ENCODE measurements at places on chromosomes 3 and 15.

GRCh38 chr3:32391643-32392535 is at the start of gene CMTM7:
Gene CMTM7, plus strand, starts transcription at chr3:32391853. Its CDS starts 54 bp downstream, at chr3:32391907.
- peak; percentile 33 for DNase-seq

DNA sequence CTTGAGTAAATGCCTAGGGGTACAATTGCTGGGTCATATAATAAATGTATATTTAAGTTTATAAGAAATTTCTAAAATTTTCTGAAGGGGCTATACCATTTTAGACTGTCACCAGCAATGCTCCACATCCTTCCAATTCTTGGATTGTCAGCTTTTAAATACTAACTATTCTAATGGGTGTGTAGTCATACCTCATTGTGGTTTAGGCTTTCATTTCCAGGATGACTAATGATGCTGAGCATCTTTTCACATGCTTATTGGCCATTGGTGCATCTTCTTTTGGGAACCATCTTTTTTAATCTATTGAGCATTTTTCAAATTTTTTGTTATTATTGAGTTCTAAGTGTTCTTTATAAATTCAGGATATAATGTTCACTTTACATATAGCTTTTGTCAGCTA is 52.5 kb upstream of the CORO2B start:
- no peak for DNase-seq

DNA sequence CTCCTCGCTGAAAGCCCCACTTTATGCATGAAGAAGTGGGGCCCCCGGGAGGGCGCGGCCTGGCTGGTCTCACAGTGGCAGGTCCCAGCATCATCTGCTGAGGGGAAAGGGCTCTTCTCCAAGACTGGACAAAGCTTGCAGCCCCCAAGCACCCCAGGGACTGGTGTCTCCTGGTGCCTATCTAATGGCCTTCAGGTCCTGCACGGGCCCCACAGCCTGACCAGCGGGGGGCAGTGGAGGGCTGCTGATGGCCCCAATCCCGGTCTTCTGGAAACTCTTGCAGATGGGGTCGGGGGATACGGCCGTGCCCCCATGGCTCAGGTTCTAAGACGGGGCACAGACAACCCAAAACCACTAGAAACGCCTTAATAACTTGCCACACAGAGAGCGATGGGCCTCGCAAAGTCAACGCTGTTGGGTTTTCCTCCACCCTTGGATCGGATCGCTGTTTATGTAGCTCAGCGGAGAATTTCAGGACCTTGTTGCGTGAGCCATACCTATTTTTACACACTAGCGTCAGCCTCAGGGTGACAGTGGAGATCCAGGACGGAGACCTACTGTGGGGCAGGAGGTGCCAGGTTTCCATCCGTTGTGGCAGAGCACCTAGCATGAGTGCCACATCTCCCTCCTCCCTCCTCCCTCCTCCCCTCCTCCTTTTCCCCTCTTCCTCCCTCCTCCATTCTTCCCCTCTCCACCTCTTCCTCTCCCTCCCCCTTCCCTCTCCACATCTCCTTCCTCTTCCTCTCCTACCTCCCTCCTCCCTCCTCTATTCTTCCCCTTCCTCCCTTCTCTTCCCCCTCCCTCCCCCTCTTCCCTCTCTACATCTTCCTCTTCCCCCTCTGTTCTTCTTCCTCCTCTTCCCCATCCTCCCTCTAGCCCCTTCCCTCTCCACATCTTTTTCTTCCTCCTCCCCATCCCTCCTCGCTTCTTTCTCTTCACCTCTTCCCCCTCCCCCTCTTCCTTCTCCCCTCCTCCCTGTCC is 79.3 kb upstream of the ALDH1L1 start:
- no peak for DNase-seq

DNA sequence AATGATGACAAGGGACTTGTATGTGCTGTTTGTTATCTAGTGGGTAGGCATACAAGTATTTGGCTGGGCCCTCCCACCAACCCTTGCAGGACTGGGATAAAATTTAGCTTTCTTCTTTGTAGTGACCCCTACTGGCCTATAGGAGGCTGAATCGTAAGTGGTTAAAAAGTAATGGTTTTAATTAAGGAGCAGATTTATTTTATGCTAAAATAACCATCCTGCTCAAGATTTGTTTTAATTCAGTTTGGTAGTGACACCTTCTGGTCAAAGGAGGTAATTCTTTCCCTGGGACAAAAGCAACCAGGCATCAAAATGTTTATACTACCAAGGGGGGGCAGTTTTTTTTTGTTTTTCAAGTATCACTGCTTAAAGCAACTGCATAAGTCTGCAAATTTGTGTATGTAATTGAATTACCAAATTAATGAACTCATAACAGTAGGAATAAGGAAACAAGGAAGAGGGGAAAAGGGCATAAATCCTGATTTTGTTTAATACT is 70.7 kb downstream of the TOP2B start:
- DNase-seq = no peak

- no peak for DNase-seq
Measured at GRCh38 chr15:40940296-40940801, 11.2 kb downstream of the DLL4 start.

All from stimulated activated CD8-positive, alpha-beta memory T cell treated with anti-CD3 and anti-CD28 coated beads, Interleukin-4, amount 100 ng/mL, for 1 hour (primary cell).